ENCODE measurements at places on chromosomes 6 and 20.

DNA sequence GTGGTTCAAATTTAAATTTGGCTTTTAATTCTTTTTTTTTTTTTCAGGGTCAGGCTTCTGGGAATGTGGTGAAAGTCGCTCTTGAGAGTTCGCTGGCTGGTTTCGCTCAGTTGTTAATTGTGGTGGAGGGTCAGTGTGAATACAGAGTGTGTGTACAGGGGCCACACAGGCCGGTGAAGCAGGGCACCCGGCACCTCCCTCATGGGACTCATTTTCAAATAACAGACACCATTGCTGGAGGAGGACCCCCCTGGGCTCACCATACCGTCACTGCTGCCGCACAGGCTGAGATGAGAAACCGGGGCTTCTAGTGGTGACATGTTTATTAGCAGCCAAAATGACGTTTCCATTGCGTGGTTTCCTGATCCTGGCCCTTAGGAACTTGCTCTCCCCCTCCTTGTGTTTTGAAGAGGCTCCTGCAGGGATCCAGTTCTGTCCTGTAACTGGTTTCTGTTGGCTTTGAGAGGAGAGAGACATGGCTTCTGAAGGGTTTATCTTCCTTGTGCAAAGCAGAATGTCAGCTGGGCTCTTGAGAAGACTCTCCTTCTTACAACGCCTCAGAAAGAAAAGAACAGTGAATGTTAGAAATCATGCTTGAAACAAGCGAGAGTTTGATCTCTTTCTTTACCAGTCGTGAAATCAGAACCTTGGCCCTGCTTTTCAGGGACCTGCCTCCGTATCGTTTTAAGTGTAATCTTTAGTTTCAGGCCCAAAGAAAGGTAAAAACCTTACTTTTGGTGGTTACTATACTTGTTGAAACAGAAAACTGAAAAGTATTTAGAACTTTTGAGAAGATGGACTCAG, 37.8 kb downstream of the DUSP22 start:
- DNase-seq, result peak; percentile 27

DNA sequence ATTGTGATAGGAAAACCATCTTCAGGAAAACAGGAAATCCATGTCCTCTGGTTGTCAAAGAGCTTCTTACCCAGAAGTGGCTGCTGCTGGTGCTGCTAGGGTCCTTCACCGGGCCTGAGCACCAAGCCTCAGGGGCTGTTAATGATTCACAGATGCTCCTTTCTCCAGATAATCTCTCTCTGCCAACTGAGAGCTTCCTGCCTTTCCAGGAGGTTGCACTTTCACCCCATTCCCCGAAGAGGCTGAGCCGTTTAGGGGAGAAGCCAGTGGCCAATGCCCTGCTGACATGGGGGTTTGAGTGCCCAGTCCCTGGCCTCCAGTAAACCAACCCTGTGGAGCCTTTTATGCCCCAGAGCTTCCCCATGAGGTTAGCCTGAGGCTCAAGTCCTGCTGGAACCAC, 122.4 kb downstream of the CBLN4 start:
- DNase-seq, result no peak

- DNase-seq, result no peak
Measured at GRCh38 chr20:46362921-46363867, 43.2 kb downstream of the ELMO2 start.

DNA sequence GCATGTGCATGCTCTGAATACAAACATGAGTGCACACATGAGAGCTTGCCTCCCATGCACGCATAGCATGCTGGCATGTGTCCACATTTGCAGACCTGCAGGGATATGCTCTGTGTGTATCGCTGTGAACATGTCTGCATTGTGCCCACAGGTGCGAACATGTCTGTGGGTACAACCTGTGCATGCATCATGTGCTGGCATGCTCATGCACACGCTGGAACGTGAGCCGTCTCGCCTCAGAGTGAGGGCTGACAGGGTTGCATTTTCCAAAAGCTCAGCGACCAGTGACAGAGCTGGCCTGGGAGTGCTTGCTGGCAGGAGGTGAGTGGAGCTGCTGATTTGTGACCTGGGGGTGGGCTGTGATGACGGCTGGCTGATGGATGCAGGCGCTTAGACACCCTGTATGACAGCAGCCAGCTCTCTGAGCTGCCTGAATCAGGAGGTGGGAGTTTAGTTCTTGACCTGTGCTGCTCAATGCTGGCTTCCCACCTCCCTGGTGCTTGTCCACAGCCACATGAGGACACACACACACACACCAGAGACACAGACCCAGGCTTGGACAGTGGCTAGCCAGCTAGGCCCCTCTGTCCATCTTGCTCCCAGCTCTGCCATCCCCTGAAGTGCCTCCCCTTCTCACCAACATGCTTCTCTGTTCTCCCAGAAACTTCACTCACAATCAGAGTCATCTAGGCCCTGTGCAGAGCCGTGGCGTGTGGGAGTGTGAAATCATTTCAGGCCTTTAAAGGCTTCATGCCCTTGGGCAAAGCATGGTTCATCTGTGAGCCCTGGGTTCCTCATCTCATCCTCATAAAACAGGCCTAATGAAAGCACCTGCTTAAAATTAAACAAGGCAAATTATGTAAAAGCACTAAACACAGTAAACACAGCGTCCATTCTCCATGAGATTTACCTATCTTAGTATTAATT, 51.4 kb downstream of the CD40 start:
- DNase-seq, result no peak

DNA sequence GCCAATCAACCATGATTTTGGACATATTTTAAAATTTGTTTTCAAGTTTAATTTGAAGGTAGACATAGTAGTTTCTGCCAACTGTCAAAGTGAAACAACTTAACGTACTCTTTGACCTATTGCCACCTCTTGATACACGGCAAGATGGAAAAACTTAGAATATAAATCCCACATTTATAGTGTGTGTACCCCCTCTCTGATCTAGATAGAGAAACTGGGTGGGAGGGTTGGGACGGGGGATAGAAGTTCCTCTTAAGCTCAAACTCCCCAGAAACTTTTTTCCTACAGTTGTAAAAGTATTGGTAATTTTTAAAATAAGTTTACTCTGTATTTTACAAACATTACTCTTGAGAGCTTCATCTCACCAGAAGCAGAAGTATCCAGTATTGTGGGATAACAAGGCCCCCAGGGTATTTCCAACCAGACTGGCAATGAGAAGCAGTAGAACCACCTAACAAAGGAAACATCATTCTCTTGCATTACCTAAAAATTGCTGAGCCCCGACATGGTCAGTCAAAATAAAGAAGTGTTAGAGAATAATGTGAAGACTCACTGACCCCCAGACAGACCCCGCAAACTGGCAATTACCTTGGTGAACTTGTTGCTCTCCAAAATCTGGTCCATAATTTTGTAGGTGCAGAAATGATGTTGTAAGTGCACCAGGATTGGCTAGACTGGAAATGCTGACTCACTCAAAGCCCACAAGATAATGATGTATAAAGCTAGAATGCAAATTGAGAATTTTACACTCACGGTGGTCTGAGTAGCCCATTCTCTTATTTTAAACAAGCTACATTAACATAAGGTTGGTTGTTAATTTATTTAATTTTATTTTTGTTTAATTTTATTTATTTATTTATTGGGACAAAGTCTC, 74.7 kb upstream of the TNFAIP3 start:
- DNase-seq, result no peak

DNA sequence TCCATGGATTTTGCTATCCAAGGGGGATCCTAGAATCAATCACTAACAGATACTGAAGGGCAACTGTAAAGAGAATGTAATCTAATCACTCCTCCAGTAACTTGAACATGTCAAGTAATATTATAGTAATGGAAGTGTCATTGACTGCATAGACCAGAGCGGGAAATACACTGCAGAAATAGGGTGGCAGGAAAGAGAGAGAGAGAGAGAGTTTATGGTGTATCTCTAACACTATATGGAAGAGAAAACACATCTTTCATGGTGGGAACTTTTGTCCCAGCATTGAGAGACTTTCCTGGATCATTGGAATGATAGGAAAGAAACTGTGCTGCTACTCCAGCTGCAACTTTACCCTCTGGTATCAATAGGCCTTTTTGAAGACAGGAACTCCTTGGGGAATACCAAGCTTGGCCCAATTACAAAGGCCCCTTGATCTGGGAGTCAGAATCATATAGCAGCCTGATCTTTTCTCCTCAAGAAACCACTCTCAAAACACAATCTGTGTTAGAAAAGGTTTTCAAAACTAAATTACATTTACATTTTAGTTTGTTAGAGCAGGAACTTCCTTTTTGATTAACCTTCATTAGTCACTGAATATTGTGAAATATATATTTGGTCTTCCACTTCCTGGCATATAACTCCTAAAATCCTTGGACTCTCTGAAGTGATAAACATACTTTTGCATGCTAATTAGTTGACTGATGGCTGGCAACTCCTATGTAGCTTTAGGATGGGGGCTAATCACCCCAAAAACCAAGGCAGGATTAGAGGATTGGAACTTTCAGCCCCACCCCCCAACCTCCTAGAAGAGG, 29.5 kb upstream of the RNGTT start:
- no peak for DNase-seq

DNA sequence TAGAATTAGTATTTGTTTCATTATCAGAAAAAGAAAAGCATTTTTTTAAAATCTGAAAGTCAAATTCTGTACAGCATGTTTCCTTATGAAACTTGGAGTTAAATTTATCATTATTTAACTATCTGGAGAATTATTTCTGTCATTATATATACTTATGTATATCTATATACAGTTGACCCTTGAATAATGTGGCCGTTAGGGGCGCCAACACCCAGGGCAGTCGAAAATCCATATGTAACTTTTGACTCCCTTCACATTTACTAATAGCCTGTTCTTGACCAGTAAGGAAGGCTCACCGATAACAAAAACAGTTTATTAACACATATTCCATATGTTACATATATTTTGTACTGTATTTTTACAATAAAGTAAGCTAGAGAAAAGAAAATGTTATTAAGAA, 341.2 kb downstream of the ADGRB3 start:
- no peak for DNase-seq

DNA sequence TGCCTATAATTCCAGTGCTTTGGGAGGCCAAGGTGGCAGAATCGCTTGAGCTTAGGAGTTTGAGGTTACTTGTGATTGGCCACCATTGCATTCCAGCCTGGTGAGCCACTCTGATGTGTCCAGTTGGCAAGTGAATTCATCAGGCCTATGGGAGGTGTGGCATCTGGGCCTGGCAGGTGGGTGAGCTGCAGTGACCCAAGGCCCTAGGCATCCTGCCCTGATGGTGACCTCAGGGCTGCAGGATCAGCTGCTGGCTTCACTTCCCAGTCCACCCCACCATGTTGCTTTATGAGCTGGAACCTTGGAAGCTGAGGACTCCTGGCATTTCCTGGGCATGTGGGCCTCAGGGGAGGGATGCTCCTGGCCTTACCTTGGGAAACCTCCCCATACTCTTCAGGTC, 20.5 kb downstream of the RSPH9 start:
- no peak for DNase-seq

GRCh38 chr6:132511210-132511830, 1.6 kb downstream of the STX7 start:
- no peak for DNase-seq

GRCh38 chr20:36128463-36129159, 25.9 kb upstream of the EPB41L1 start:
- DNase-seq, result peak; percentile 31

DNA sequence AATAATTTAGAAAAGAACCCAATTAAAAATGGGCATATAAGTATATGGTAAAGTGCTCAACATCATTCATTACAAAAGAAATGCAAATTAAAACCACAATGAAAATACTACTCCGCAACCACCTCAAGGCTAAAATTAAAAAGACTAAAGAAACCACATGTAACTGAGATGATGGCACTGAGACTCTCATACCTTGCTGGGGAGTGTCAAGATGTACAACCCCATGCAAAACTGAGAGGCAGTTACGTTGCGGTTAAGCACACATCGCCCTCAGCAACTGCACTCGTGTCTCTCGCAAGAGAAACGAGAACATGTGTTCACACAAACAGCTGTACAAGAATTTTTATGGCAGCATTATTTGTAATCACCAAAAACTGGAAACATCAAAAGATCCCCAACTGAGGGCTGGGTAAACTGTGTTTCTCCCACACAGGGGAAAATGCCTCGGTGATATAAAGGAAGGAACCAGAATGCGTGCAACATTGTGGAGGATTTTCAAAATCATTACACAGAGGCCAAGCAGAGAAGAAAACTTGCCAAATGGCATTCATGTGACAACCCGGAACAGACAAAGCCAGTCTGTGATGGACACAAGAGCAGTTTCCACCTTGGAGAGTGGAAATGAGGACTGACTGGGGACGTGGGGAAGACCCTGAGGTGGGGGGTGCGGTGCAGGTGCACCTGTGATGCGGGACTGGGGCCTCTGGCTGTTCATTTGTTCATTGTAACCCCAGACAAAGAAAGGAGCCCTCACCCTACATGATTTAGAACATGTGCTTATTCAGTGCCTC, 144.9 kb downstream of the WDR27 start:
- DNase-seq, result no peak

GRCh38 chr20:53676987-53677386, 83.3 kb upstream of the ZNF217 start:
- no peak for DNase-seq

DNA sequence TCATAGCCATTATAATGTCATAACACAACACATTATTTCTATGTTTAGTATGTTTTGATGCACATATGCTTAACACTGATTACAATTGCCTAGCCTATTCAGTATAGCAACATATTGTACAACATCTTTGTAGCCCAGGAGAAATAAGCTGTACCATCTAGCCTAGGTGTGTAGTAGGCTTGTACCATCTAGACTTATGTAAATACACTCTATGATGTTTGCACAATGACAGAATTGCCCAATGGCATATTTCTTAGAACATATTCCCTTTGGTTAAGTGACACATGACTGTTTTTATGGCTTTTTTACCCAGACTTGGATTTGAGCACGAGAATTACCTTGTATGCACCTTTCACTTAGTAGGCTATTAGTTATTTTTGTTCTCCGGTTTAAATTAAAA, 64.5 kb upstream of the HIVEP1 start:
- DNase-seq, result no peak

DNA sequence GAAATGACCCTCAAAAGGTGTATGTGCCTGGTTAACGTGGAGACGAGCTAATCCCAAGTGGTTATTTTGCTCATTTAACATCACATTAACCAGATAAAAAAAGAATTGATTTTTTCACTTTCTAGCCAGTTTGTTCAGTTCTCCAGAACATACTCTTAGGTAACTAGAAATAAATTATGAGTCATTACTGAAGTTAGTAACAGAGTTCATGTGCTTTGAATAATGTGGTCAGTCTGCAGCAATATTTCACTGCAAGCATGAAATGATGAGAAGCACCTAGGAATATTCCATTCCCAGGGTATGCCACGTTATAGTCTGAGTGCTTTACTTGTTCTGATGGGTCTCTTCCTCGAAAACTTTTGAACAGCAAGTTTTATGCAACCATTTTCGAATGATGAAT, 138.3 kb upstream of the INSM1 start:
- DNase-seq, result no peak

- no peak for DNase-seq
Measured at GRCh38 chr20:572727-573126, 29.1 kb upstream of the CSNK2A1 start.

DNA sequence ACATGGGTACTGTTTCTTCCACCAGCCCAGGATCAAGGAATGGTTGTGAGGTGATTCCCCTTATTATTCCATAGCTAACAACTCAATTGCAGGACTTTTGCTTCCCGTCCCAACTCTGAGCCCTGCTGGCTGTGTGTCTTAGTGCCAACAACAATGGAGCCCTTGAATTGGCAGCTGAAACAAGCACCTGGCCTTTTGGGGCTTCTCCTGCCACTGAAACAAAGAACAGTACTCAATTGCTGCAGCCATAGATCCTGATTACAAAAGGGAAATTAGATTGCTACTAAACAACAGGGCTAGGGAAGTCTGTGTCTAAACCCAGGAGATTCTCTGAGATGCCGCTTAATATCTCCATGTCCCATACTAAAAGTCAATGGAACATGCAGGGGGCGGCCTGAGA, 61.3 kb upstream of the CARMIL1 start:
- DNase-seq, result no peak

Measured in astrocyte of the spinal cord (primary cell).